ENCODE measurements at places on chromosomes 5 and 9.

DNA sequence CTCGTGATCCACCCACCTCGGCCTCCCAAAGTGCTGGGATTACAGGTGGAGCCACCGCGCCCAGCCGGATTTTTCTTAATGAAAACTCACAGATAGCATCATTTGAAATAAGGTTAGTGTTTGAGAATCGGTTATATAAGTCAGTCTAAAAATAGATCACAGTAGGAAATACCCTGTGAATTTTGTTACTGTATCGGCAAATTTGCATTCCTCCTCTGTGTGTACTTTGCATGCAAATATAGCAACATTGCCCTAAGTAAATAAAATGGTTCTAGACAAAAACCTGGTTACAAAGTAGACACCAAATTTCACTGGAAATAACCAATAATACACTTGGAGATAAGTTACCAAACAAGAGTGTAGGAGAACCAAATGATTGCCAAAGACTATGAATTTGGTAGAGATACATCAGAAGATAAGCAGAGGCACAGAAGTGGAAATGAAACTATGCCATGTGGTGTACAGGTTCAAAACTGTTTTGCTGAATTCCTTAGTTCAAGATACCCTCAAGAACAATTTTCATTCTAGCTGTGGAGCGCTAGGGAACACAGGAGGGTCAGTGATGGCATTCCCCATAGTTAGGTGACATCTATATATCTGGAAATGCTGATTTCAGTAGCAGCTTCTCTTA is 58.1 kb downstream of the ICE1 start:
- no peak for DNase-seq

GRCh38 chr5:61319388-61320146 is 12.5 kb upstream of the ZSWIM6 start:
- no peak for DNase-seq

GRCh38 chr9:79236466-79236865 is 335.3 kb upstream of the TLE4 start:
- no peak for DNase-seq

- no peak for DNase-seq
These were observed 24.1 kb downstream of the NDUFA8 start for GRCh38 chr9:122135529-122135859.

- no peak for DNase-seq
These were observed 896 bp downstream of the RIGI start for GRCh38 chr9:32524892-32525708.

DNA sequence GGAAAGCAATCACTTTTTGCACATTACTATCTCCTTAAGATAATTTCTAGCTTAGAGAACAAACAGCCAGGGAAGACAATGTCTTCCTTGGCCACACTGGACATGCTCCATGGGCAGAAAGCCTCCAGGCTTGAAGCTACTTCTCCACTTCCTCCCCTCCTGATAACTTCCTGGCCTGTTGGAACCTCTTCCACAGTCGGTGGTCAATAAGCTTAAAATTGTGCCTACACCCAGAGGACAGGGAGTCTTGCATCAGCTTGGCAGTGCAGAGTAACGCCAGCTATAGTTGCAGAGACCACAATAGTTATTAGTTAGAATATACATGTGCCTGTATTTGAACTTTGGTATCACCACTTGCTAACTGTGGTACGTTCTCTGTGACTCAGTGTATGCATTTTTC is 58.1 kb upstream of the ABCA1 start:
- no peak for DNase-seq

DNA sequence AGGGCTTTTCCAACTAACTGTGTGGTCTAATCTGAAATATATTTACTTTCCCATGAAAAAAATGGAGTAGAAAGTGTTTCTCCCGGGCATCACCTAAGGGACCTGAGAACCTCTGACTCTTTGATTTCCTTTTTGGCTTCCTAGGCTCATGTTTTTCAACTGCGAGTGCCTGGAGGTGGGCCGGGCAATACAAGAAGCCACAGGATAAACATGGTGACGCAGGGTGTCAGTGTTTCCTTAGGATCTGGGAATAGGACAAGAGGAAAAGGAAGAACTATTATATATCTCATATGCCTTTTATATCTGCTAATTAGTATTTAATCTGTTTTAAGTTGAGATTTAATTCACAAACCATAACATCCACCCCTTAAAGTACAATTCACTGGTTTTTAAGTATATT is 11.4 kb upstream of the LECT2 start:
- DNase-seq, result no peak

DNA sequence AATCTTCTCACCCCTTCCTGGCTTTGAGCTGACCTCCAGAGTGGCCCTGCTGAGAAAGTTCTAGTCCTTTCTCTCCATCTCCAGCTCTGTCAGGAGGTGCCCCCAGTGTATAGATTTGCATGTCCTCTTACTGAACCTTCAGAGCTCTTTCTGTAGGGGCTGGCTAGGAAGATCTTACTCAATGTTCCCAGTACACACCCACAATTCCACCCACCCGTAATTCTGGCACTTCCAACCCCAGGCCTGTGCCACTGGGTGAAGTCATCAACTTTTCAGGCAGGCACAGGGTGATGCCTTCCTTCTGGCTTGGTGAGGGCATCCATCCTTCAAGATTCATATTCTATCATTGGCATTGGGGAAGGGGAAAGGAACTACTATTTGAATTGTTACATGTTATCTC is 75.9 kb downstream of the ACER2 start:
- DNase-seq, result no peak

DNA sequence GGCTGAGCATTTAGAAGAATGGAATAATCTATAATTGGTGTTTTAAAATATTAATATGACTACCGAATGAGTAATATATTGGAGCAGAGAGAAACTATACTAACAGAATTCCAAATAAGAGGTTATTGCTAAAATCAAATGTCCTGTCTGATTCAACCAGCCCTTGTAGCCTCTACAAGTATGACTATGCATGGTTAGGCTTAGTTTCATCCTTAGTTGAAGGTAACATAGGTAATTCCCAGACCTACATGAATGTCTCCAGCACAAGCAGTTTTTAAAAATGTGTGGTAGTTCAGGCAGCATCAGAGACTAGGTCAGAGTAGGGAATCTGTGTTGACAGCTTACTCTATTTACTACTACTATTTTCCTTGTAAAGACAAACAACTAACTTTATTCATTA is 51.7 kb upstream of the SLC27A6 start:
- no peak for DNase-seq

DNA sequence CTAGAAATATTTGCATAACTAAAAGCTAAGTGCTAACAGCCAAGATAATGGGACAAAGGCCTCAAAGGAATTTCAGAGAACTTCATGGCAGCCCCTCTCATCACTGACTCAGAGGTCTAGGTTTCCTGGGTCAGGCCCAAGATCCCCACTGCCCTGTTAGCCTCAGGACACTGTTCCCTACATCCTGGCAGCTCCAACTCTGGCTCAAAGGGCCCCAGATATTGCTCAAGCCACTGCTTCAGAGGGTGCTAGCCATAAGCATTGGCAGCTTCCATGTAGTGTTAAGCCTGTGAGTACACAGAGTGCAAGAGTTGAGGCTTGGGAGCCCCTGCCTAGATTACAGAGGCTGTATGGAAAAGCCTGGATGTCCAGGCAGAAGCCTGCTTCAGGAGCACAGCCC is 998.1 kb downstream of the TLE1 start:
- no peak for DNase-seq

DNA sequence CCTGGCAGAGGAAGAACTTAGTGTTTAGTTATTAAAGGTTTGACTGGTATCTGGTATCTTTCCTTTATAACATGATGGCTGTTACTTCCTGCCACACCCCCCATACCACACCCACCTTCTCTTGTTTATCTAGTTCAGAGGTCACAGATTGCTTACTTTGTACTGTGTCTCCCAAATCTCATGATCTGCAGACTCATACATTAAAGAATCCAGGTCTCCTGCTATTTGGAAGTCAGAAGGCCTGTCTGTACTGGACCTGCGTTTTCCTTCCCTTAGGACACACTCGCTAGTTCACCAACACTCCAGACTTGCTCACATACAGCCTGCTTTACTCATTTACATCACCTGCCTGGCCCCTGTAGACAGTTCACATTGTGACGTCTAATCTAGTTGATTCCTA is 39.3 kb downstream of the NUDT12 start:
- no peak for DNase-seq

GRCh38 chr5:151779531-151780125 is 7.9 kb downstream of the G3BP1 start:
- DNase-seq, result no peak

DNA sequence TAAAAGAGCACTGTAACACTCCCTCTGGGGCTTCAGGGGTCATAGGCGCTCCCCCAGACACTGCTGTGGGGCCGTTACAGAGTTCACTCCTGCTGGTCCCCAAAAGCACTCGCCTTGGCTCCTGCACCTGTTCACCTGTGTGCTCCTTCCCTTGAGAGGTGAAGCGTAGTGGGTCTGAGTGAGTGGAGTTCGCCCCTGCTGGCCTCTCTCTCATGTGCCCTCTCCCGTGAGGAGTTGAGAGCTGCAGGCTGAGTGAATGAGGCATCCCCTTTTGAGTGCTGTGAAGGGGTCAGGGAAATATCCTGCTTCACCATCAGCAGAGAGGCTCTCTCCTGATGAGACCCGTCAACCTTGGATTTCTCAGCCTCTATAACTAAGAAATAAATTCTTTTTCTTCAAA is 134.6 kb upstream of the TUT7 start:
- DNase-seq, result no peak

- no peak for DNase-seq
These were observed 81.3 kb downstream of the IZUMO3 start for GRCh38 chr9:24464319-24464951.

DNA sequence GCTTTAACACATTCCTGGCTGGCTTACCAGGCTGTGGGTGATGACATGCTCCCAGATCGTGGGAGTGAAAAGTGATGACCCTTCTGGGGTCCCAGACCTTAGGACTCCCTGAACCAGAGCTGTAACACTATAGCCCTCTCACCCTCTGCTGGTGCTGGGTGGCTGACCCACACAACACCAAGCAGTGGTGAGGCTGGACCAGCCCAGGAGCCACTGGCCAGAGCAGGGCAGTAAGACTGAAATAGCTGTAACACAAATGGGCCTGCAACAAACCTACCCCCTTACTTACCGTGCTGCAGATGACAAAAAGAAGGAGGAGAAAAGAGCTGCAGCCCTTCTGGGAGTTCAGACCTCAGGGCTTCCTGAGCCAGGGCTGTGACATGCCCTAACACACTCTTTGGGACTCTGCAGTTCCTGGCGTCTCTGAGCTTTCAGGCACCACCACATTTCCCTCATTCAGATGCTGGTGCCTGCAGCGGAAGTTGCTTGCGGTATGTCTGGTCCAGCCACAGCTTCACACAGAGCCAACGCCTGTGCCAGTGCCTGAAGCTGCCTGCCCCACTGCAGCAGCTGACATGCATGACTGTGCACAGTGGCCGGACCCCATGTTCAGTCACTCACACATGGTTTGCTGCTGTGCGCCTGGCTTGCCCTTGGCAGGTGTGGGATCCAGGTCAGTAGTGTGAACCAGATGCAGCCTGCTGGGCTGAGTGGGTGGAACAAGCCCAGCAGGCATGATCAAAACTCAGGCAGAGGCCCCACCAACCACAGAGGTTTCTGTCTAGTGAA is 1247.4 kb downstream of the EFNA5 start:
- no peak for DNase-seq

DNA sequence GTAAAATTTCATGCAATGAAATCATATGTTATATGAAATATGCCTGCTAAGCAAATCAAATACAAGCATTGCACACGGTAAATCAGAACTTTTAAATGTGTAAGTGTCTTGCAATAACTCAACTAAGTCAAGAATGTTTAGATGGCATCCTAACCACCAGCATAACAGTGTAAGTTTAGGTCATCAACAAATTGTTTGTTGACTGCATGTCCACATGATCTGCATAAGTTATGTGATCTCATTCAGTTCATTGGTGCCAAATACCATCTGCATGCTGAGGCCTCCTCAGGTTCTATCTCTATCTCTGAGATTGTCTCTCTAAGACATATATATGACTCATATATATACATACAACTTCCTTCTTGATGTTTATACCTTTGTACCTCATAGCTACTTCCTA is 159.6 kb upstream of the STK32A start:
- DNase-seq, result no peak

DNA sequence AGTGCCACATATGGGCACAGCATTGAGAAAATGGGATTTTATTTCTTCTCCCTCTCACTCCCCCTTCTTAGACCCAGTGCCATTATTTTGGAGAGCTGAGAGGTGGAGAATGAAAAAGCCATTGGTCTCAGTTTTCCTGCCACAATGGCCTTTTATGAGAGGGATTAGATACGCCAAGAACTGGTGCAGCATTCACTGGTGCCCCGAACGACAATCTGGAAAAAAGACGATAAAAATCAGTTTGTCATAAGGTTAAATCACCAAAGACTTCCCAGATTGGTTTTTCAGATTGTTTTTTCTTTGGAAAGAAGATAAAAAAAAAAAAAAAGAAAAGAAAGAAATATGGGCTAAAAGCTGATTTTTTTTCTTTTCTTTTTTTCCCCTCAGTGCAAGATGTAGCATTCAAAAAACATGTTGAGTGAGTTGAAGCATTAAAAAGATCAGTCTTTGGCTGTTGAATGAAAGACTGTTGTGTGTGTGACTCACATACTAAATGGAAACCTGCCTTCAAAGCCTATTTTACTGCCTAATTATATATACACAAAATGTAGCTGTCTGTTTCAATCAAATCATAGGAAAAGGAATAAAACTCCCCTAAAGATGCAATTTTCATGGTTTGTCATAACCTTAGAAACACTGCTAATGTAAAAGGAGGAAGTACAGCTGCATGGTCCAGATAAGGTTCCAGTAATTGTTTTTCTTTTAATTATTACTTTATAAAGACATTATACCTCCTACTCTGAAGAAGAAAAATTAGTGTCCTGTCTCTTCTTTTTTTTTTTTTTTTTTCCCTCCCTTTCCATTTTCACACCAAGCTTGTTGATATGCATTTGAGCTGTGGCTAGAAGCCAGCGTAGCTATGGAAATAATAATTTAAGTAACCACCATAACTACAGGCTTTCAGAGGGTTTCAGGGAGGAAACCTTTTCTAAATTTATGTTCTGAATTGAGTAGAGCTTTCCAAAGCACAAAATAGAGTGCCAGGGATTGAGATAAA is 27.2 kb upstream of the ZNF608 start:
- DNase-seq, result no peak

DNA sequence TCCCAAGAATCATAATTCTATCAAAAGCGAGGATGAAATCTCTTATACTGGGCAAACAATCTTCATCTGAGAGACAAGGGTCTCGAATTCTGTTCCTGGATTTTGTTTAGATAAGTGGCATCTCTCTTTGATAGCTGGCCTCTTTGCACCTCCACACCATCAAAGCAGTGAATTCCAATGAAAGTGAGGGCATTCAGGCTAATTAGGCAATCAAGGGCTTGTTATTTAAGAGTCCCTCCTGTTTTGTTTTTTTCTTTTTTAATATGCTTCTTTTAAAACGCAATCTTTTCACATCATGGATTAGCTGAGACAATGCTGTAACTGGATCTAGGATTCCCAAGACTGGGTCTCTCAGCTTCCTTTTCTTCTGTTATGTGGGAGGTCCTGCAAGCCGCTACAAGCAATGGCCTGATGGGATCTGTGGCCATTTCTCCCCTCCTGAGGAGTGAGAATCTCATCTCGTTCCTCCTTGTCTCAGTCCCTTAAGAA is 67.9 kb downstream of the TNC start:
- DNase-seq, result no peak
